ENCODE measurements at places on chromosomes 4 and X.
A peak's percentile ranks its signal among the peaks of the same experiment; 100 is the strongest.

- no peak for DNase-seq
Measured at GRCh38 chrX:74578137-74578536, 36.3 kb downstream of the RLIM start.

GRCh38 chrX:38106991-38107655, 100.8 kb downstream of the SYTL5 start:
- no peak for DNase-seq

DNA sequence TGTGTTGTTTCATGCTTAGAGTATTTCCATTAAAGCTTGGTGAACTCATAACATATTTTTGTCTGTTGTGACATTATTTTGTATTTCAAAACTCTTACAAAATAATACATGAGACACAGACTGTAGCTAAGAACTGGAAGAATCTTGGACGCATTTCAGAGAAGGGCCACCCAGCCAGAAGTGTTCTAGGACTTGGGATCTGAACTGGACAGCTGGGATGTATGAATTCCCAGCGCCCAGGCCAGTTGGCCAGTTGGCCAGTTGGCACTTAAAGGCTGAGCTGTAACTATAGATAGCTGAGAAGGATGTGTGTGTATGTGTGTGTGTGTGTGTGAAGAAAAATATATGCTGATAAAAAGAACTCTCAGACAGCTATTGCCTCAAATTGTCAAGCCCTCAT, 193.4 kb upstream of the GPR101 start:
- no peak for DNase-seq

- DNase-seq = peak; percentile 61
Measured at GRCh38 chr4:140755774-140756318, 339 bp downstream of the TBC1D9 start.

- DNase-seq = peak; percentile 69
Measured at GRCh38 chrX:830532-830931, 199.9 kb downstream of the SHOX start.

DNA sequence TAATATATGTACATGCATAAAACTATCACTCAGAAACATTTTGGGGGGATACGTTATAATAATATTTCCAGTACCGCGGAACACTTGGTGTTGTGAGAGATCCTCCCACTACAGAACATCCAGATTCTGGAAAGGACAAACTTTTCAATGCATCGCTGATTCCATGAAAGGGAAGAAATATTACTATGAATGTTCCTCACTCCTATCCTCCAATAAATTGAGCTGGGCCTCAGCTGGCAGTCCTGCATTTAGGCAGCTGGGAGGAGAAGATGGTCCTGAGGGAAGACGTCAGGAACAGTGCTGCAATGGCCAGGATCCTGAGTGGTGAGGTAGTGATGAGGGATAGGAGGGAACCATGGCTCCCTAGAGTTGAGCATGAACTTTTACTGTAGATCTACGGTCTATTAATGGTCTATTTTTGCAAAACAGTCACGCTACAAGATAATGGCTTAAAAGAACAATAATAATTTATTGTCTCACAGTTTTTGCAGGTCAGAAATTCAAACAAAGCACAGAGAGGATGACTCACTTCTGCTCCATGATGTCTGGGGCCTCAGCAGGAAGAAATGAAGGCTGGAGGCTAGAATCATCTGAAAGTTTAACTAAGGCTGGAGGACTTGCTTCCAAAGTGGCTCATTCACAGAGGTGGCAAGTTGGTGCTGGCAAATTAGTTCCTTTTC, 538.1 kb downstream of the STIM2 start:
- DNase-seq = peak; percentile 7

- DNase-seq = no peak
Measured at GRCh38 chr4:113740857-113741379, 20.6 kb downstream of the CAMK2D start.

Measured in fibroblast of skin of back (primary cell).